ENCODE measurements at places on chromosomes 1 and 21.

DNA sequence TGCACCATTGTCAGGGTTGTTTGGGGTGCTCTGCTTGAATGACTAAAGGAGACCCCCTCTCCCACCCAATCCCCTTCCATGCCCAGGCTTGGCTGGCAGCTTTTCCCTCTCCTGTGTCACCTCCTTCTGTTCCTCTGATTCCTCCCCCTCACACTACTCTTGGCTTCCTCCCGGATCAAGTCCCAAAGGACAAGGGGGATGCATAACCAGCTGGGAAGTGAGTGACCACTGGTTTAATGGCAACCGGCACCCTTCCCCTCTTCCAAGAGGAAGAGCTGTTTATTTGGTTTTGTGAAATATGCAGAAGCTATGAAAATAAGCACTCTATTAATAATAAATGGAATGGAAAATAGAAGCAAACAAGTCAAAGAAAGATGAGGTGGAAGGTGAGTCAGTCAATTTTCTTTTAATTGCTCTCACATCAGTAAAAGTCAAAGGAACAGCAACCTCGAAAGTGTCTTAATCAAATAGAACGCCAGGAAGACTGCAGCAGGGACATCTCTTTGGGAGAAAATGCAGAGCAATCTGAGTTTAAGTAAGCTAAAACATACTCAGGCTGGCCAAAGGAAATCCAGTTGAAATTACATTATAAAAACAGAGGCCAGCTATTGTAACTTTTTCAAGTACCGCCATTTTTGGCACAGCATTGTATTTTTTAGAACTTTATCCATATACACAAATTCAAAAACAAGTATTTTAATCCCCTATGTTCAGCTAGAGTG lies 322.5 kb downstream of the SIPA1L2 start:
- DNase-seq: no peak

DNA sequence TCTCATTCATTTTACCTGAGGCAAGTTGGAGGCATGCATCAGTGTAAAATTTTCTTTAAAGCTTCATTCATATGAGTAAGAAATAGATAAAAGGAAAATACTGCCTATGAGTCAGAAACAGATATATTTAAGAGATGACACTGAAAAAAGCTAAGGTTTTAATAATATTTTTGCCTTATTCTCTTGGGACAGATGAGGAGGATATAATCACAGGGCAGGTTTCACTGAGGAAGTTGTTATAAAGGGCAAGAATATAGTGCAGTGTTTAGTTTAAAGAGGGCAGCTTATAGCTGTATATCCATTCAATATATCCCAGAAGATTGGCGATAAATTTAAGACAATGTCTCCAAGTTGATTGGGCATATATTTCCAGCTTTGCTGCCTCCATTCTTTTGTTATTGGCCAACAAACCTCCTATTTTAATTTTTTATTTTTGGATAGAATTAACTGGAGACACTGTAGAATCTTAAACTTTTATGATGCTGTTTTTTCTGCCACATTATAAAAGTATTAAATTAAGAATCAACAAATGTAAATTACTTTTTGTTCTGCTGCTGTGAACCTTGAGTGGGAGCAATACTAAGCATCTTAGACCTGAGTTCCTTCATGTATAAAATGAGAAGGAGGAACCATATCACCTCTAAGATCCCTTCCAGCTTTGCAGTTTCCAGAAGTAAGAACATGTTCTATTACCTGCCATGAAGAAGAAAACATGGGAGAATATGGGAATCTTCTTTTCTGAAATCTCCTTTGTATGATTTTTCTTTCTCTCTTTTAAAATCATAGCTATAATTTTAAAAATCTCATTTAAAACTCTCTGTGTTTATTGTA lies 171.6 kb downstream of the S1PR1 start:
- no peak for DNase-seq

GRCh38 chr1:86825319-86825718 lies 88.6 kb downstream of the SELENOF start:
- no peak for DNase-seq

DNA sequence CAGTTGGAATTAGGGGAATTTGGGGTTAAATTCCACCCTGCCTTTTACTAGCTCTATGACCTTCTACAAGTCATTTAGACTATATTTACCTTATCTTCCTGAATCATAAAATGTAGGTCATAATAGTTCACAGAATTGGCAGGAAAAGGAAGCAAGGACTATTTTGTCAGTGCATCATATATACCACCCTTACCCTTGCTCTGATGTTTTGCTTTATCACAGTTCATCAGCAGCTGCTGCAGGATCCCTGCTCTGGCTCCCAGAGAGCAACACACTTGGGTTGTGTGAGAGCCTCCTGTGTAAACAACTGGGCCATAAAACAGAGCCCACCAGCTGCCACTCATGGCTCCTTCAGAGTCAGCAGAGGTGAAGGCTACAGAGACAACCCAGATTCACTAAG lies 631.6 kb upstream of the CAMK1G start:
- DNase-seq: no peak

GRCh38 chr1:232558954-232559353 lies 71.0 kb downstream of the SIPA1L2 start:
- no peak for DNase-seq

- DNase-seq: no peak
Measured at GRCh38 chr1:39452540-39452939, 38.9 kb upstream of the BMP8A start.

GRCh38 chr21:24046829-24047443 lies 1560.3 kb downstream of the MRPL39 start:
- DNase-seq: no peak

- no peak for DNase-seq
Measured at GRCh38 chr1:98965394-98965793, 39.3 kb downstream of the PLPPR5 start.

- DNase-seq: no peak
Measured at GRCh38 chr1:26016258-26016952, 5.2 kb upstream of the EXTL1 start.

DNA sequence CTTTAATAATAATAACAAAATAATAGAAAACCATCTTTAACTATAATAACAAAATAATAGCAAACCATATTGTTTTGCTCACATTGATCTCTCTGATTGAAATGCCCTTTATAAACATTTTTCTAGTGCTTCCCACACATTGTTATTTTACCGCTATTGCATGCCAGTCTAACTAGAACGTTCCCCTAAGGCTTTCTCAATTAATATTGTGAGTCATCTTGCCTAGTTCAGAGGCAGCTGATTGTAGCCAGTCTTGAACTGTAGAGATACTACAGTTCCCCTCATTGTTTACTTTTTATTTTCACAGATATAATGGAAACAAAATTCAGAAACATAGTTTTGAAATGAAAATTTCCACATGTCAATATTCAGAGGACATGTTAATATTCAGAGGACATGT lies 192.3 kb upstream of the ADGRL4 start:
- no peak for DNase-seq

DNA sequence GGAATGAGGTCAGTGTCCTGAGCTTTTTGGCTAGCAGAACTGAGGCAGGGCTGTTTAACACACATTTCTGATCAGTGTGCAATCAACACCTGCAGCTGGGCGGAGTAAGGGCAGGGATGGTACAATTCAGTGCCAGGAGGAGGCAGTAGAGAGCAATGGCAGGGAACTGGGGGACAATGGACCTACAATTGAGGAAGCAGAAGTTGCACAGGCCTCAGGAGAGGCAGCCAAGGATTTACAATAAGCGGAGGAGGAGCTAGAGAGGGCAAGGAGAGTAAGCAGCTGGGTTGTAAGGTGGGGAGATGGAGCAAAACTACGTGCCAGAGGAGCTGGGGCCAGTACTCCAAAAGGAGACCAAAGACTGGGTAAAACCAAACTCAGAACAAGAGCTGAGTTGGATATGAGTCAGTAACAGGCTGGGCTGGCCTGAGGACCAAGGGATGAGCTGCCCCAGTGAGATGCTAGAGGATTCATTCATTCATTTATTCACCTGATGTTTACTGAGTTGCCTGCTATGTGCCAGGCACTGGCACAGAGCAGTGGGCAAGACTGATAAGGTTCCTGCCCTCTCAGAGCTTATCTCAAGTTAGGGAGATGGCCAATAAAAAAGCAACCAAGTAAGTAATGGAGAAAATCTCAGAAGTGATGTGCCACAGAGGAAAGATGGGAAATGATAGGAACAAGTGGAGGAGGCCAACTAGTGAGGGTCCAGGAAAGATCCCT lies 10.4 kb upstream of the GALE start:
- no peak for DNase-seq

DNA sequence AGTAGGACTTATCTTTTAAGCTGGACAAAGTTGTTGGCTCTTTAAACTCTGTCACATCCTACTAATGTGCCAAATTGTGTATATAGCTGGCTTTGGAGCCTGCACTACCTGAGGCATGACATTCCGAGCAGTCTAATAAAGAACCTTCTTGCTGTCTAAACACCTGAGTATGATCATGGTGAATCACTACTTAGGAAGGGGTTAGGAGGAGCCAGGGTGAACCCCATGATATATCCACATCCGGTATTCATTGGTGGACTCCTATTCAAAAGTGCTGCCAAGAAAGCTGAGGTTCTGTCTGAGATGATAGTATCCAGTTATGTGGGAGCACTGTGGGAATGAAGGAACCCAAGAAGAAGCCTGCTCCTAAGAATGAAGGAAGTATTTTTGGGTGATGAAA lies 27.1 kb downstream of the CRNN start:
- no peak for DNase-seq

DNA sequence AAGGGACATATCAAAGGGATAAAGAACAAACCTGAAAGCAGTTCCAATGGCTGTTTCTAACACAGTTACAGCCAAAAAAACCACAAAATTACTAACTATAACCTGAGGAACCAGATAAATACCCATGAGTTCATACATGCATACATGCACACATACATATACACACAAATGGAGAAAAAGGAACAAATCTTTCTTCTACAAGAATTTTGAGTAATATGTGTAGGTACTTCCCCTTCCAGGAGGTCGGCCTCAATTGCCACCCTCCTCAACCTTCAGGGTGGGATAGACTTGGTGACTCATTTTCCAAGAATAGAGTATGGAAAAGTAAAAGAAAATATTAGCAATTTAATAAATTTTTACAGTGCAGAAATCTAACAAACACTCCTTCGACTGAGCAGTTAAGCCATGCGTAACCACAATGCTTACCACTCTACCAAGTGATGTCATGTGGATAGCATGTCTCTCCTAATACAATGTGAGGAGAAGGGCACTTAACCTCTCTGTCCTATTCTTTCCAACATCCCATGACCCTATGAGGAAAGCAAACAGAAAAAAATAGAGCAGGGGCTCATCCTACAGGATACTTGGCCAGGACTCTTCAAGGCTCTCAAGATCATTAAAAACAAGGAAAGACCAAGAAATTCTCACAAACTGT lies 243.0 kb upstream of the RUNX1 start:
- DNase-seq: no peak

DNA sequence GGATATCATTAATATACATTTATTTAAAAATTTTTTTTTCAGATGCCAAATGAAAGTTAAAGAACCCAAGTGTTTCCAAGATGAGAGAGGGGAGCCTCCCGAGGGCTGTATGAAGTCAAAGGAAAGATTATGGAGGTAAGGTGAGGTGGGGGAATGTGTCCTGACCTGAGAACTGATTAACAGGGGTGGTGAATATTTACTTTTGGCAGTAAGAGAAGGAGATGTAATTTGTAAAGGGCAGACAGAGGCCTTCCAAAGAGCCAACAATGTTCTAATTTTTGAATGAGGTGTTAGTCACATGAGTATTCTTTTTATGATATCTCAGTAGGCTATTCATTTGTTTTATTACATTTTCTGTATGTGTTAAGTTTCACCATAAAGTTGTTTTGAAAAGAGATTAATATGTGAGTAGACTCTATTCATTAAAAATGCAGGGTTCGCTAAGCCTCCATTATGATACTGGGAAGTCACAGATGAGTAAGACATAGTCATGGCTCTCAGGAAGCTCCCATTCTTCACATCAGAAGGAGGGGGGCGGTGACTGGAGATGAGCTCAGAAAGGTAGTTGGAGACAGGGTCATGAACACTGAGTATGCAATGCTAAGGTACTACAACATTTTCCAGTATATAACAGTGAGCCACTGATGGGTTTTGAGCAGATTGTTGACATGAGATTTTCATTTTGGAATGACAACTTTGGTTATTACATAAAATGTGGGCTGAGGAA lies 62.4 kb upstream of the TNFSF18 start:
- DNase-seq: no peak

DNA sequence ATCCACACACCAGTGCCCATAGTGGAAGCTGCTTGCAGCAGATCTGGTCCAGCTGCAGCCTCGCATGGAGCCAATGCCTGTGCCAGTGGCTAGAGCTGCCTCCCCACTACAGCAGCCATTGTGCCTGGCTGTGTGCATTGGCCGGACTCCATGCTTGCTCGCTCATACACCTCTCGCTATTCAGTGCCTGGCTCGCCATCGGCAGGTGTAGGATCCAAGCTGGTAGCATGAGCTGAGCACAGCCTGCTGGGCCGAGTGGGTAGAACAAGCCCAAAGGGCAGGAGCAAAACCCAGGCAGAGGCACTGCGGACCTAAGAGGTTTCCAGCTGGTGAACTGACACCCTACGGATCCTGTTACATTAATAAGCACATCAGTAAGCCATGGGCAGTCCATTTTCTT lies 1184.1 kb downstream of the AMY1C start:
- no peak for DNase-seq

- DNase-seq: no peak
Measured at GRCh38 chr1:147852706-147853225, 49.8 kb upstream of the GJA8 start.

DNA sequence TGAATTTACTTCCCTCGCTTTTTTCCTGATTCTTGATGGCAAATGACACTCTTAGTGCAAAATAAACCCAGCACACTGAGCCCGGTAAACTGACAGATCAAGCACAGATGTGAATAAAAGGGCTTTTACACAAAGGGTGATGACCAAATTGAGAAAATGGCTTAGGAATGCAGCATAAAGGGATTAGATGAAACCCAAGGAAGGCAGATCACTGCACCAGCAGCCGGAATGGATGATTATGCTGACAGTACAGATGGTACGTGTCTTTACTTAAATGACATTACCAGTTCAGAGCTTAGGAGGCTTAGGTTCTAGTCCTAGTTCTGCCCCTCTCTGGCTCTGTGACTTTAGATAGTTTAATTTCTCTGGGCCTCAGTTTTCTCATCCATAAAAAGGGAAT lies 12.0 kb downstream of the PKP1 start:
- DNase-seq: no peak

DNA sequence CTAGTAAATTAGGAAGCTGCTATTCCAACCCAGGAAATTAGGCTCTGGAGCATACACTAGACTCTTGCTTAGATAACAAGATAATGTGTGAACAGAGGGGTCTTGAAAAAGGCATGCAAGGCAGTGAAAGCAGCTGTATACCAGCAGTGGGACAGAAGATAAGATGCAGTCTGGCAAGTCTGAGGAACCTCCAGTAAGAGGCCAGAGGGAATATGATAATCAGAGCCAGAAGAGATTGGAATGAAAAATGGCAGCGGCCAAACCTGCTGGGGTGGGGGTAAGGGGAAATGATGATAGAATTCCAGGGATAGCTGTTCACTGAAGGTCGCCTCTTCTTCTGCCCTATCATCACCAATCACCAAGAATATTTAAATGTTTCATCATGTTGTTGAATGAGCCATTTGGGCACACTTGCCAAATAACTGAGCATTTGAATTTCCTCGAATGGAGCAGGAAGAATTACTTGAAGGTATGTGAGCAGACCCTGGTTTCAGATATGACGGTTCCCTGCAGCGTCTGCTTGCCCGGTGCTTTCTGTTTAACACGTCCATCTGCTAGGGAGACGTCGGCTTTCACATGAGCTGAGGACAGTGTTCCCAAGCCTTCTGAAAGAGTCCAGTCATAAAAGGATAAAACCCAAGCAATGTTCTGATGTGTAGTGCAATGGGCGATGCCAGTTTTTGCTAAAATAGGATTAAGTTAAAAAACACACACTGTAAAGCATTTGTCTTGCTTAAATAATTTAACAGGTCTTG lies 173.3 kb downstream of the RWDD3 start:
- DNase-seq: no peak

Measured in stimulated activated CD8-positive, alpha-beta memory T cell treated with anti-CD3 and anti-CD28 coated beads, Interleukin-4, amount 100 ng/mL, for 1 hour (primary cell).